Sigmoid colon (tissue), 7 donors: ENCODE measurements at places on chromosomes 1 and 21. TPM values are rescaled to one million over a fixed set of nuclear protein-coding genes. Genes with fewer than 3 reads are reported as not detected.

The SMIM1 gene
- 7.5 TPM for total RNA-seq

The ESRRG gene
- total RNA-seq: 0.71 TPM

The INAVA gene
- 0.33 TPM for total RNA-seq

The BCAN gene
- total RNA-seq: 2.0 TPM

The CR1L gene
- not detected for total RNA-seq

The NR1I3 gene
- not detected for total RNA-seq

The AGMAT gene
- total RNA-seq: not detected

The MNDA gene
- total RNA-seq: 7.7 TPM

The LCK gene
- 0.36 TPM for total RNA-seq

The NCSTN gene
- 46.7 TPM for total RNA-seq

The LRRC39 gene
- 4.2 TPM for total RNA-seq

The LCE1E gene
- total RNA-seq: not detected

The HCRTR1 gene
- not detected for total RNA-seq

The ZNF695 gene
- total RNA-seq: not detected

The KLF18 gene
- not detected for total RNA-seq

The RPRD2 gene
- total RNA-seq: 22.7 TPM

The RXFP4 gene
- not detected for total RNA-seq

The BARHL2 gene
- not detected for total RNA-seq

The NIBAN1 gene
- total RNA-seq: 367 TPM

The RIIAD1 gene
- not detected for total RNA-seq

The AADACL4 gene
- total RNA-seq: not detected

The NBPF14 gene
- total RNA-seq: 23.2 TPM

The CLCA4 gene
- total RNA-seq: 2.1 TPM

The RGS4 gene
- 8.9 TPM for total RNA-seq

The CR1 gene
- 5.8 TPM for total RNA-seq

The CD48 gene
- 3.0 TPM for total RNA-seq

The EVI5 gene
- 53.5 TPM for total RNA-seq

The CENPS gene
- total RNA-seq: 7.3 TPM

The GJB3 gene
- not detected for total RNA-seq

The KIF21B gene
- total RNA-seq: 0.71 TPM

The GBP4 gene
- 4.4 TPM for total RNA-seq

The CORT gene
- total RNA-seq: 0.71 TPM

The CRP gene
- not detected for total RNA-seq

The OVAAL gene
- total RNA-seq: not detected

The SPRR1B gene
- total RNA-seq: not detected

The TMEM82 gene
- not detected for total RNA-seq

The FTCD gene
- not detected for total RNA-seq

The CCDC30 gene
- 3.6 TPM for total RNA-seq

The ADAM30 gene
- total RNA-seq: not detected

The TMEM53 gene
- 5.4 TPM for total RNA-seq

The MRPL37 gene
- 55.7 TPM for total RNA-seq

The FAM229A gene
- 3.5 TPM for total RNA-seq

The HHAT gene
- 3.9 TPM for total RNA-seq

The LHX8 gene
- not detected for total RNA-seq

The FHL3 gene
- total RNA-seq: 43.8 TPM

The MPL gene
- total RNA-seq: not detected

The COL24A1 gene
- 8.0 TPM for total RNA-seq
